ENCODE measurements at places on chromosomes 13 and 19.

DNA sequence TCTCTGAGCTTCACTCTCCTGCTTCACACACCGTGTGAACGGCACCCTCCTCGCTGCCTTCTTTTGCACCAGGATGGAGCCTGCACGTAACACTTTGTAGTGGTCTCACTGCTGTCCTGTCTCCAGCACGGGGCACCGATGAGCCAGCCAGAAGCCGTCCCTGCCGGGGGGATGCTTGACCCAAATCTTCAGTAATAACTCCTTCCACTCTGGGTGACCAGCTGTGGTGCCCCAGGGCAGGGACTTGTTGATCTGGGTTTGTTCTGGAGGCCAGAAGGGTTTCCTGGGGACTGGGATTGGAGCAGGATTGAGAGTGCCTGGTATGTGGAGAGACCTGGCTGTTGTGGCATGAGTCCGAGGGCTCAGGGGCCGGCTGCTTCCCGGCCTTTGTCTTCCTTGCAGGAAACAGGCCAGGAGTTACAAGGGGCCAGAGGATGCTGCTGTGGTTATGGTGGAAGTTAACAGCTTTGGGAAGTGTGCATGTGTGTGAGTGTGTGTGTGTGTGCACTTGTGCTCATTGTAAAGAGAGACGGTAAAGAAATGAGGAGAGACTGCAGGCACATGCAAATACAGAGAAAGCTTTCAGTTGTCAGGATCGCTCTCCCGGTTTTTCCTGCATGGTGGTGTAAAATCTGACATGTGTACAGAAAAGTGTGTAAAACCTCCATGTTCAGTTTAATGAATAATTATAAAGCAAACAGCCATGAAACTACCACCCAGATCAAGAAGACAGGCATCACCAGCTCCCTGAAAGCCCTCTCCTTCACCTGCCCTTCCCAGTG, 18.9 kb downstream of the PAK4 start:
- DNase-seq = no peak

- no peak for DNase-seq
These were observed 391.3 kb downstream of the FOXO1 start for GRCh38 chr13:40275155-40275554.

- no peak for DNase-seq
These were observed 397.7 kb downstream of the SUCLA2 start for GRCh38 chr13:47603365-47603764.

GRCh38 chr13:33138441-33138840, 122.2 kb downstream of the KL start:
- no peak for DNase-seq

GRCh38 chr19:9847087-9847671, 12.1 kb downstream of the PIN1 start:
- DNase-seq = peak; percentile 67

GRCh38 chr13:50711131-50711815, 132.2 kb downstream of the DLEU7 start:
- no peak for DNase-seq

DNA sequence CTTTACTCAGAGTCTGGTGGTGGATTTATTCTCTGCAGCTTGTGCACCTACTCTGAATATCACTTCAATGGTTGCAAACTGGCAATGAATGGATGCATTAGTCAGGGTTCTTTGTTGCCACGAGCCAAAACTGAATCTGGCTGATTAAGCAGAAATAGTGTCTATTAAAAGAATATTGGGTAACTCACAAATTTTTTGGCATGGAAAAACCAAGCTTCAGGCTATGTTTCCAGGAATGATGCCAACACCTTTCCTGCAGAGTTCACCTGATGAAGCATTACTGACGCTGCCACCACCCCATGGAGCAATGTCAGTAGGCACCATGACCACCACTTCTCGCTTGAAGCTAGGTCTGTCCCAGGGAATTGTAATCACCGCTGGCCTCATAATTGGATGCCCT, 597.8 kb upstream of the SLC10A2 start:
- no peak for DNase-seq

GRCh38 chr19:53037101-53038097, 7.1 kb upstream of the ERVV-2 start:
- no peak for DNase-seq

GRCh38 chr13:50892210-50892944, 17.2 kb upstream of the RNASEH2B start:
- no peak for DNase-seq

DNA sequence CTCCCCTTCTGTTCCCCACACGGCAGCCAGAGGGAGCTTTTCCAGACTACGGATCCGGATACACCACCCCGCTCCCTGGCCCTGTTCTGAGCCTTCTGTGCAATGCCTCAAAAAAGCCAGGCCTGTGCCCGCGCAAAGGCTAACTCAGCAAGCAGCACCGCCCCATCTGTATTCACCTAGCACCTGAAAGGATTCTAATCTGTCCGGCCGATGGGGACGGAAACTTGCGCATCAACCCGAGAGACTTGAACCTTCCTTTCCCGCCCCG, 589 bp downstream of the ZBTB45 start:
- peak; percentile 76 for DNase-seq

- DNase-seq = no peak
These were observed 1308.4 kb downstream of the SLITRK5 start for GRCh38 chr13:88979465-88980175.

GRCh38 chr13:100517135-100517534, 71.5 kb downstream of the GGACT start:
- peak; percentile 64 for DNase-seq

DNA sequence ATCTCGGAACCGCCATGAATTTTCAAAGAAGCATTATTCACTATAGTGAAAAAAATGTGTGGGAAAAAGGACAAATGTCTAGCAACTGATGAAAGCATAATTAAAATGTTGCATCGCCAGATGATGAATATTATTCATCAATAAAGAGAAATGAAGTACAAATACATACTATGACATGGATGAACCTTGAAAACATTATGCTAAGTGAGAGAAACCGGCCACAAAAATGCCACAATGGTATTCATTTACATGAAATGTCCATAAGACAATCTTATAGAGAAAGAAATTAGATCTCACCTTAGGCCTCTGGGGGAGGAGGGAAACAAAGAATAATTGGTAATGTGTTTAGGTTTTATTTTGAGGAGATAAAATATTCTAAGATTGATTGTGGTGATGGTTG, 645.0 kb downstream of the EFNB2 start:
- no peak for DNase-seq

DNA sequence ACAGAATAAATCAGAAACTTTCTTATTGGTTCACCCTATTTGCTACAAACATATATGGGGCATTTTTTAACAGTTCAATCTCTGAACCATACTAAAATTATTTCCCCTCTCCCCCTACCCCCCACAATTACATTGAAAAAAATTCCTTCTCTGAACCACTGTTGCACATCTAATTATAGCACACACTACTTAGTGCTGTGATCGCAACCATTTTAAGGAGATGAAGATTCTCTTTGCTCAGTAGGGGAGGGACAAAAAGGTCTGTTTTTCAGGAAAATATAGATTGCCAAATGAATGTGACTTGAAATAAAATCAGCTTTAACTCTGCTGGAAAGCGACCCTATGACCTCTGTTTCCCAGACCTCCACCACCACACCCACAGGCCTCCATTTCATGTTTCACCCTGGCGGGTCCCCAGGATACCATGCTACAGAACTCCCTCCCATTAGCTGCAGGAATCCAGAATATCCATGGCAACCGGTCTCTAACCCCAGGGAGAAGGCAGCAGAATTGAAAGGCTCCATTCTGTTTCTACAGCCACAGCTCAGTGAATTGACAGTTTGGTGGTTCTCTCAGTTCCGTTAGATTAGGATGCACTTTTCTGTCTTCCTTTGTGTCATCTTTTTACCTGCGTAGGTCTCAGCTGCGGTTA, 286.3 kb downstream of the TBC1D4 start:
- DNase-seq = no peak

DNA sequence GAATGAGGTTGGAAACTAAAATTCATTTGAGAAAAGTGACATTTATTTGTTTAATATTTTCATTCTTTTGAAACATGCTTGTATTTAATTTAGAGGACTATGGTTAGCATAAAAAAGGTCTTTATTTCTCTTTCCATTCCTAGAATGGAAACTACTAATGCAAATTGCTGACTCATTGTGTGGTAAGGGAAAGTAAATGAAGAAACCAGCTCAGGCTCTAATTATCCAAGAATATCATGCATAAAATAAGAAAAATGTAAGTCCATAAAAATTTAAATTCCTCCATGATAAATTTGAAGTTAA, 777.0 kb upstream of the SLITRK1 start:
- DNase-seq = no peak

Data from ACHN (cell line).